ENCODE measurements at places on chromosomes 4 and X.

DNA sequence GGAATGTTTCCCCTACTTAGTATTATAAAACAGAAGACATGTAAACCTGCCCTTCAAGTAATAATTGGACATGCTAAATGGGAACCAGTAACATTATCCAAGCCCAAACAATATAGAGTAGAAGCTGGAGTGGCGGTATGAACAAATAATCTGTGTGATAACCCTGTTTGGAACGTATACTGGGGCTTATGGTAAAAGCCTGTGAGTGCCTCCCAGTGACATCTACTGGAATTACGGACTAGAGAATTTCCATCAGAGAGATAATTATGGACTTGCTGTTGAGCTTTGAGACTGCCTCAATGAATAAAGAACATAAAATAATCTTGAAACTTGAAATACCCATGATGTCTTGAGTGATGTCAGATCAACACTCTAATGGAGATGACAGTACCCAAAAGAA lies 406.3 kb upstream of the GRIA3 start:
- no peak overlapping the region for H3K27ac ChIP-seq
- H3K27me3 ChIP-seq = no peaks in the 10 kb centered on the region
- no peaks in the 10 kb centered on the region for H3K36me3 ChIP-seq
- H3K4me1 ChIP-seq = no peaks in the 10 kb centered on the region
- no peak for DNase-seq

DNA sequence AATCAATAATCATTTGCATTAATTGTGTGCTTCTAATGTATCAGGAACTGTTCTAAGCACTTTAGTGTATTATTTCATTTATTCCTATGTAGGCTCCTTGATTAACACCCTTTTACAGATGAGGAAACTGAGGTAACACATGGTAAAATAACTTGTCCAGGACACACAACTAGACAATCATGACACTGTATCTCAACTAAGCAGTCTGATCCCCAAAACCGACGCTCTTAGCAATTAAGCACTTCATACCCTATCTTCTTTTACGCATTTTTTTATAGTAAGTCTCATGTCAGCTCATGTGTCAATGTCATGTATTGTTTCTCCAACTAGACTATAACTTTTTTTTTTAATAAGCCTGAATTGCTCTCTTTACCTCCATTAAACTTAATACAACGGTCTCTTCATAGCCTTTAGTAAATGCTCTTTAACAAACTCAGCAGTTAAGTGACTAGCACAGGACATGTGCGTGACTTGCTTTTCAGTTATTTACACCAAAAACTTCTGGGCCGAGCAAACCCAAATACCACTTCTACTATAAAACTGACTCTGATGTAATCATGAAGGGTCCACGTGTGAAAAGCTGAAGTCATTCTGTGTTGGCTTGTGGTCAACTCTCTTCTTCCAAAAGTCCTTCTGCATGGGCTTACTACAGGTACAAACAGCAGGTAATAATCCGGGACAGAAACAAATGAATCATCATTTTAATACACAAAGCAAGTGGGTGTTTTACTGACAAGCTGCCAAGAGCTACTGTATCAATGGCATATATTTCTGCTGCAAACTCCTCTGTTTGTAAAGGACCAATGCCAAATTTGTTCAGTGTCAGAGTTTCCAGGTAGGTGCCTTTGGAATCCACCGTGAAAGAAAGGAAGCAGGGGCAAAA lies 7.9 kb upstream of the AMBN start:
- no peaks in the 10 kb centered on the region for H3K4me1 ChIP-seq
- DNase-seq = peak; percentile 40
- no peaks in the 10 kb centered on the region for H3K27me3 ChIP-seq
- H3K36me3 ChIP-seq = no peaks in the 10 kb centered on the region
- H3K4me3 ChIP-seq = no peak overlapping the region
- no peak overlapping the region for H3K27ac ChIP-seq

DNA sequence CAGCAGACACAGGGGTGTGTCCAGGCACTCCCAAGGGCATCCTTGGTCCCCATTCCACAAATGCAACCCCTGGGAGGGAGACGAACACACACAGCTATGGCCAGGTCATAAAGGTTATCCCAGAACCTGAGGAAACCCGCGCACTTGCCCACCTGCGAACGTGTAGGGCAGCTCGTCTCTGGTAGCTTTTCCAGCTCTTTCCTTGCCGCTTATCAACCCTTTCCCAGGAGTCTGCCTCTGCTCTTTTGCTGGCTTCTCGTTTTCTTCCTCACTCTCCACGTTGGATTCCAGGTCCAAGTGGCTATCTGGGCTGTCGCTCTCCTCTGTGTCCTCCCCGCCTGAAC lies 13.5 kb downstream of the NOP14 start:
- H3K4me3 ChIP-seq = no peak overlapping the region
- H3K4me1 ChIP-seq = no peaks in the 10 kb centered on the region
- no peak for DNase-seq
- H3K36me3 ChIP-seq = peaks cover 38% of the 10 kb centered on the region

GRCh38 chr4:5446595-5447226 lies 261.6 kb downstream of the EVC2 start:
- no peaks in the 10 kb centered on the region for H3K27me3 ChIP-seq
- H3K36me3 ChIP-seq = no peaks in the 10 kb centered on the region
- H3K27ac ChIP-seq = no peak overlapping the region

DNA sequence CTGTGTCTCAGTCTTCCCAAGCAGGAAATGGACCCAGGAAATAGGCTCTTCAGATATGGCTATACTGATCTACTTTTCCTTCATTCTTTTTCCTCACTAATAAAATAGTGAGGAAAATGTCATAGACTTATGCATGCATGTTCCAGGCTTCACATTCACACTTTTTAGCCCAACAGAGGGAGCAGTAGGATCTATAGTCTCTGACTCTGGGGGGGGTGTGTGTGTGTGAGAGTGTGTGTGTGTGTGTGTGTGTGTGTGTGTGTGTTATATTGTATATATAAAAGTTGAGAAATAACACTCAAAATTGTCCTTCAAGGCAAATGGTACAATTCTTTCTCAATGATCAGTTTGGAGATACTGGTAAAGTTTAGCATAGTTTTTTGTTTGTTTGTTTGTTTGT lies 297.2 kb upstream of the GALNT7 start:
- no peak for DNase-seq
- no peaks in the 10 kb centered on the region for H3K4me1 ChIP-seq
- H3K4me3 ChIP-seq = no peak overlapping the region

DNA sequence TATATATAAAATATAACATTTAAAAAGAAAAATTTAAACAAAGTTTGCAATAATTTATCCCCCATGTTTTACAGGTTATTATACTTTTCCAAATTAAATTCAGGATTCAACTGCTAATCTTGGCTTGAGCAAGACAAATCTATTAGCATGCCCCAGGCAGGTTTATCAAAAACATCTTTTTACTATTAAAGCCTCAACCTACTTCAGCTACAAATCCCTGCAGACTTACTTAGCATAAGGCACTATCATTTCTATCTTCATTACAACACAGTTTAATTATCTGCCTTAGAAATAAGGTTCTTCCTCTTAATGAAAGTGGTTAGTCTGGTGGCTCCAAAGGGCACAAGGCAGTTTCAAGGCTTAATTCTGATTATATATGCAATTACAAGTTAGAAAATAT lies 477.6 kb downstream of the PACRGL start:
- H3K27ac ChIP-seq = no peak overlapping the region
- no peaks in the 10 kb centered on the region for H3K4me1 ChIP-seq
- DNase-seq = no peak
- H3K36me3 ChIP-seq = no peaks in the 10 kb centered on the region
- no peaks in the 10 kb centered on the region for H3K27me3 ChIP-seq

DNA sequence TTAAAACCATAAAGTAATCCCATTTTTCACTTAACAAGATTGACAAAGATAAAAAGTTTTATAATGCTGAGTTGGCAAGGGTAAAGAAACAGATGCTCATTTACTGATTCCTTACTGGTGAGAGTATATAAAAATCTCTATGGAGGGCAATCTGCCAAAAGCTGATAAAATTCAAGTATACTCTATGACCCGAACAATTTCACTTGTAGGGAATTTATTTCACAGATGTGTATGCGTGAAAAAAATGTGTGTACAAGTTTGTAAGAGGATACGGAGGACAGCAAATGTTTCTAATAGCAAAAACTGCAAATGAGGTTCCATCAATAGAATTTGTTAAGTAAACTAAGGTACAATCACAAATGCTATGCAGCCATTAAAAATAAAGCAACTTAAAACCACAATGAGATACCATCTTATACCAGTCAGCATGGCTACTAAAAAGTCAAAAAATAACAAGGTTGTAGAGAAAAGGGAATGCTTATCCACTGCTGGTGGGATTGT lies 23.4 kb downstream of the DHX15 start:
- H3K4me1 ChIP-seq = peaks cover 14% of the 10 kb centered on the region
- no peaks in the 10 kb centered on the region for H3K36me3 ChIP-seq
- no peak overlapping the region for H3K27ac ChIP-seq
- H3K27me3 ChIP-seq = no peaks in the 10 kb centered on the region
- no peak overlapping the region for H3K4me3 ChIP-seq
- DNase-seq = no peak

Data from colonic mucosa (tissue), 4 donors.